Activated naive CD4-positive, alpha-beta T cell (primary cell): ENCODE measurements at places on chromosomes 11 and 22.

DNA sequence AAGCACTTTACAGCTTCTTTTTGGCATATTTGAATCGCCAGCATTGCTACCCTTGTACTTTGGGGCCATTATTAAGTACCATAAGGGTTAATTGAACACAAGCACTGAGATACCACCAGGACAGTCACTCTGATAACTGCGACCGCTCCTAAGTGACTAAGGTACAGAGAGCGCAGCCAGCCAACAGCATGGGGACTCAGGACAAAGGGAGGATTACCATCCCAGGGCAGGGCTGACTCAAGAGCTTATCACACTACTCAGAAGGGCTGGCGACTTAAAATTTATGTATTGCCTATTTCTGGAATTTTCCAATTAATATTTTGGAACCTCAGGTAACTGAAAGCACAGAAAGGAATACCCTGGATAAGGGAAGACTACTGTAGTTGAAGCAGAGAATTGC is 479 bp downstream of the ZNF280A start:
- DNase-seq: no peak

- DNase-seq: peak; percentile 55
Observed at GRCh38 chr11:848380-848931, 5.8 kb downstream of the TSPAN4 start.

DNA sequence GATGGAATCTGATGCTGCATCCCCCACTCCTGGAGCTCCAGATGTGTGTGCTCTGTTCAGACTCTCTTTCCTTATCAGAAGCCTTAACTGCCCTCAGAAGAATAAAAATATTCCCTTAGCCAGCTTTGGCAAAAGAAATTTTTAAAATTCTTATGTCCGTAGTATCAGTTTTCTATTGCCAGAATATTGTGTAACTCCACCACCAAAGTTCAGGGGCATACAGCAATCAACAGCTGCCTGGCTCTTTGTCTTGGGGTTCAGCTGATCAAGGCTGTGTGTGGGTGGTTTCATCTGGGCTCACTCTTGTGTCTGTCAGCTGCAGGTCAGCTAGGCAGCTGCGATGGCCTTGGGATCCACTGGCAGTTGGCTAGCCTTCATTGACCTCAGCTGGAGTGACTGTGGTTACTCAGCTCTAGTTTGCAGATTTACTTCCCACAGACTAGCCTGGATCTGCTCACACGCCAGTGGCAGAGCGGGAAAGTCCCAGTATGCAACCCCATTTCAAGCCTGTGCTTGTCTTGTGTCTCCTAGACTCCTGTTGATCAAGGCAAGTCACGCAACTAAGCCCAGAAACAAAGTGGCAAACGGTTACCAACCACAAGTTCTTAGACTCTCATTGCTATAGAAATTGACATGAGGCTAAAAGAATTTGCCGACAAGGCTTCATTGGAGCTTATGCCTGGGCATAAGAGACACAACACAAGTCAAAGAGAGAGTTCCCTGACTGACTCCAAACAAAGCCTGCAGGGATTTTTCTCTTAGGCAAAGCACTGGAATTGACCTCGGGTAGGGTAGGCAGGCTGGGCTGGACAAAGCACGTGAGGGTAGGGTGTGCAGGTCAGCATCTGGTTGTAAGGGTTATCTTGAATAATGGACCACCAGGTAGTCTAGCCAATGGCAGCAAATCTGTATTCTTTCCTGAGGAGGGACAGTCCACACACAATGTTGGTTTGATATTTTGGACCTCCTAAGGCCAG is 7.5 kb downstream of the TMEM138 start:
- no peak for DNase-seq

- no peak for DNase-seq
Observed at GRCh38 chr11:125141178-125141577, 23.4 kb upstream of the PKNOX2 start.

DNA sequence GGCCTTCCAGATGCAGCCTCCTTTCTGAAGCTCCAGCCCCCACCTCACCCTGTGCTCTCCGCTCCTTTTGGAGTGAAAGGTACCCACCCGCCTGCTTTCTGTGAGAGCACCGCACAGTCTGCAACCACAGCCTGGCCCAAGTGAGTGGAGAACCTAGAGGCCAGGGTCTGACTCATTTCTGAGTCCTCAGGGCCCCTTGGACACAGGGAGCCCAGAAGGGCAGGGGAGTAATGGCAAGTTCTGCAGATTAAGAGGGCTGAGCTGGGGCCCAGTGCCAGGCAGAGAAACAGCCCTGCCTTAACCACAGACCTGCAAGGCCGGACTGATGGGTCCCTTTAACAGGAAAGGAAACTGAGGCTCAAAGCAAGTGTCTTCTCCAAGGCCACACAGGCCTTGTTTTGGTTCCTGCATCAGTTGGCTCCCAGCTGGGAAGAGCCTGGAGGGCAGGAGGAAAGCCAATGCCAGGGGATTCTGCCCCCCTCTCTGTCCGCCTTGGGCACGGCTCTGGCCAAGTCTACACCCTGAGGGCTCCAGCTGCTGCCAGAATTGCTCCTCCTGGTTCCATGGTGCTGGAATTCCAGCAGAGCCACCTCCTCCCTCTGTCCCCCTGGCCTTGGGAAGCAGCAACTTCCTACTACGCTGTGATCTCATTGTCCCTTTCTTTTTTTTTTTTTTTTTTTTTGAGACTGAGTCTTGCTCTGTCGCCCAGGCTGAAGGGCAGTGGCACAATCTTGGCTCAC is 55.1 kb downstream of the CYTH4 start:
- no peak for DNase-seq

GRCh38 chr22:49431551-49431950 is 396.1 kb downstream of the BRD1 start:
- no peak for DNase-seq

DNA sequence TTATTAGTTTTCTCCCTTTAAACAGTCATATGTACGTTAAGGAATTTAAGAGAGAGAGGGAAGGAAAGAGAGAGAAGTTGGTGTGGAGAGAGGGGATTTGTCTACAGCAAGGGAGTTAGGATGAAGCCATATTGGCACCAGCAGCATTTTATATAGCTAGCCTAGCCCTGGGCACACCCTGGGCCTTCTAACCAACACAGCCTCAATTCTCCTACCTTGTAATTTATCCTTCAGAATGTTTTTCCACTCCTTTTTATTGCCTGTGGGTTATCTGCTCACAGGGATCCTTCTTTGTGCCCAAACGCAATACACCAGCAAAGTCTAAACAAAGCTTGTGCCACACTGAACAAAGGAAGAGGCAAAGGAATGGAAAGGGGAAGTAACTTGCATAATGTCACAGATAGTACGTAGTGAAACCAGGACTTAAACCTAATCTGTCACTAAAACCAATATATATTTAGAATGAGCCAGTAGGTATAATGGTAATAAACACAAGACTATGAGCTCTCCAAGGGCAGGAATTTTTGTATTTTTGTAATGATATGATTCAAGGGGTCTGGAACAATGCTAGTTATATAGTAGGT is 613.8 kb upstream of the TENM4 start:
- DNase-seq: no peak

- DNase-seq: no peak
Observed at GRCh38 chr11:131579932-131580387, 209.5 kb downstream of the NTM start.

DNA sequence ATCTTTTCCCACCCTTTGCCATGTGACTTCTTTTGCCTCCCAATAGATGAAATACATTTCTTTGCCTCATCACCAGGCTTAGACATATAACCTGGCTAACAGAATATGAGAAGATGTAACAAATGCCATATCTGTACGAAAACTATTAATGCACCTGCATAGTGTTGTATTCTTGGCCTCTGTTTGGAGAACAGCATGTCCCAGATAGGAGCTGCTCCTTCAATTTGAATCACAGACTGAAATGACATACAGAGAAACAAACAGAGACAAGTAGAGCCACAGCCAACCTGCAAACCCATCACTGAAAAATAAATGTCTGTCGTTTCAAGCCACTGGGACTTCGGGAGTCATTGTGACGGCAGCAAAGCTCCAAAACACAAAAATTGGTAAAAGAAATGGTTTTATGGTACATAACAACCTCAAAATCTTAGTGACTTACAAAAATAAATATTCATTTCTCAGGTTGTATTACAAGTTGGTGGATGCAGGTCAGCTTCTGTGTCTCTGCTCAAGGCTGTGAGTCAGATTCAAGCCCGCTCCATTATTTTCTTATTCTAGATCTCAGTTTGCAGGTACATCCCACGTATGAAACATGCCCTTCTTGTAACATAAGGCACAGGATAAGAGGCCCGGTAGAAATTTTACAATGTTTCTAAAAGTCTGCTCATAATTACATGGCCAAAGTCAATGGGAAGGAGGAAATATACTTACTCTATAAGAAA is 171.3 kb upstream of the SOX6 start:
- DNase-seq: no peak
